Stimulated activated CD4-positive, alpha-beta T cell treated with anti-CD3 and anti-CD28 coated beads, TNF-alpha, amount 100 ng/mL, for 1 hour (primary cell): ENCODE measurements at places on chromosomes 5 and 9.

GRCh38 chr9:77960356-77961153, 71.1 kb downstream of the GNAQ start:
- no peak for DNase-seq

DNA sequence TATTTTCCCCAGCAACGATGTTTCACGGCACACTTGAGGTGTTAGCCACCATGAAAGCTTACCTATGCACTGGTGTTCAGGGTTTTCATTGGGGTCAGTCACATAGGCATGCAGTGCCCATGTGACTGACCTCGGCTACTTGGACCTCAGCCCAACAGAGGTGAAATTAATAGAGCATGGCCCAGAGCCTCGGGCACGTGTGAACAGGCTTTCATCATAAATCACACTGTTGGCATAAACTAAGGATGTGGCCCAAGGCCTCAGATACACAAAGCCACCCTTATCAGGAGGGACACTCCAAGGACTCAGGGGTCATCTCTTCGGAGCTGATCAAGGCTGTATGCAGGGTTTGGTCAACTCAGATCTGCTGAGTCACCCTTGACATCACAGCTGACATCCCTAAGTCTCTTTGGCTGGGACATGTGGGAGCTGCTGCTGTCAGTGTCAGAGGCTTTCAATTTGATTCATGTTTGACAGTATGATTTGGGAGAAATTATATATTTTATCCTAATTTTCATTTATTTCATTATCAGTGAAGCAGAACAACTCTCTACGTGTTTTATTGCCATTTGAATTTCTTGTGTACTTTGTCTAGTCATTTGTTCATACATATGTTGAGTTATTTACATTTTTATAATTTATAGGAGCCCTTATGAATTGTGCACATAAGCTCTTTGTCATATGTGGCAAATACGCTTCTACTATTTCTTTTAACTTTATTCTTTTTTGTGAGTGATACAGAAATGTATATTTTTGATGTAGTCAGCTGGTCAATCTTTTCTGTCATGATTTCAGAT, 59.7 kb upstream of the ANKRD33B start:
- DNase-seq = no peak

DNA sequence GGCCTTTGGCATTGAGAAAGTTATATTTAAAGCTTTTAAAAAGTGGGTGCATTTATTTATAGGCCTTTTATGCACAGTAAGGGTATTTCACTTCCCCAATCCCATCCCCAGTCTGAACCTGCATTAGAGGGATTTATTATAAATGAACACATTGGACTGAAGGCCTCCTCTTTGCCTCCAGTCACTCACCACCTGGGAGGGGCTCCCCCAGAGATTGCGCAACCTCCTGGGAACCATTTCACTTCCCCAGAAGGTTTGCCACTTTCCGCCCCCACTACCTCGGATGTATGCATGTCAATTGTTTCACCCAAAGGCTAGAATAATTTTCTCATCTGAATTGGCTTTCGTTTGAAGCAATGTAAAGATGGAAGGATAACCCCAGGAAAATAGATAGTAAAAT, 29.8 kb upstream of the VCAN start:
- DNase-seq = no peak

GRCh38 chr5:37198061-37198460, 51.1 kb downstream of the CPLANE1 start:
- DNase-seq = no peak

DNA sequence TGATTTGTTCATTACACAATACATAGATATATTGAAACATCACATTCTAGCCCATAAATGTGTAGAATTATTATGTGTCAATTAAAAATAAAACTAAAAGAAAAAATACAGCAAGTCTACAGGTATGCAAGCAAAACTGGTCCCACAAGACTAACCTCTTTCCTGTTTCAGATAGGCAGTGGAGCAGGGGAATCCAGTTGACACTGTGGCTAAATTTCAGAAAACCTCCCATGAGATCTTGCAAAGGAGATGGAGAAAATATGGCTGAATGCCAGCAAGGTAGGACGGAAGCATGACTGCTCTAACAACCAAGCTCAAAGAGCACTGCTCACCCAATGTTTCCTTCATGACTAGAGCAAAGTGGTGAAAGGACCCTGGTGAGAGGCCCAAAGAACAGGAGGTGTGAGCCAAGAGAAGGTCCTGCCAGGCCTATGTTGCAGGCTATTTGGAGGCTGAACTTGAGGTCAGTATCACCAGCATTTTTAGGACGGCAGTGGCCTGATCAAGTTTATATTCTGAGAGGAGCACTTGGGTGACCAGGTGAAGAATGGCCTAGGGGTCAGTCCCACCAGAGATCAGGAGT, 1.1 kb upstream of the SH3TC2 start:
- DNase-seq = no peak

- DNase-seq = no peak
These were observed 17.7 kb downstream of the MLLT3 start for GRCh38 chr9:20604562-20604961.

DNA sequence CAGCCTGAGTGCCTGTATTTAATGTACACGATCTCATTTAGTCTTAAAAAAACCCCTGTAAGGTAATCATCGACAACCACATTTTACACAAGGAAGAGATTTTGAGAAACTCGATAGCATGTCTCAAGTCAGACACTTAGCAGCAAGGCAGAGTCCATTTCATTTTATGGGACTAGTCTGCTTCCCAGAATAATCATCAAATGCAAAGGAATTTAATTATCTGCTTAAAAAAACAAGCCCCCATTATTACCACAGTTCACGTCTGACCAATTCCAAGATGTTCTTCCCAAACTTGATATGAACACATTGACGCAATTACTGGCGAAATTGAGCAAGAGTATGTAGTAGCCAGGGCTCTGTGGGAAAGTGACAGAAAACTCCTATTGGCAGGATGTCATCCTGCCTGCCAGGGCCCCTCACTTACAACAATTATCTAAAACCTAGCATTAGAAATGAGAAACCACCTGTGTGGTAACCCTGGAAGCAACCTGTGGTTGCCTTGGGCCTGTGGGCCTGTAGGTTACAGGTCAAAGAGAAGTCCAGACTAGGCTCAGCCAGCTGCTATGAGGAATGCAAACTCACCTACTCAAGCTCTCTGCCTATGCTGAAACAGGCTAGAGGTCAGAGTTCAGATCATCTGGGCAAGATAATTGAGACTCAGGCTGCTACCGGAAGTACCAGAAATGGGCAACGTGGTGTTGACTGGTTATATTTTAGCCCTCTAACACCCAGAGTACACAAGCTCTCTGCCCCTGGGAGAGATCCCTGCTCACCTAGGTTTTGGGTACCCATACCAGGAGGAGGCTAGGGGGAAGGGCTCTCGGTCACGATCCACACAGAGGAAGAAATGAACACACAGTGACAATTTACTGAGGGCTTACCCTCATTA, 1.6 kb downstream of the B4GALT1 start:
- no peak for DNase-seq

GRCh38 chr9:131402738-131403492, 9.0 kb downstream of the PRRC2B start:
- DNase-seq = no peak

DNA sequence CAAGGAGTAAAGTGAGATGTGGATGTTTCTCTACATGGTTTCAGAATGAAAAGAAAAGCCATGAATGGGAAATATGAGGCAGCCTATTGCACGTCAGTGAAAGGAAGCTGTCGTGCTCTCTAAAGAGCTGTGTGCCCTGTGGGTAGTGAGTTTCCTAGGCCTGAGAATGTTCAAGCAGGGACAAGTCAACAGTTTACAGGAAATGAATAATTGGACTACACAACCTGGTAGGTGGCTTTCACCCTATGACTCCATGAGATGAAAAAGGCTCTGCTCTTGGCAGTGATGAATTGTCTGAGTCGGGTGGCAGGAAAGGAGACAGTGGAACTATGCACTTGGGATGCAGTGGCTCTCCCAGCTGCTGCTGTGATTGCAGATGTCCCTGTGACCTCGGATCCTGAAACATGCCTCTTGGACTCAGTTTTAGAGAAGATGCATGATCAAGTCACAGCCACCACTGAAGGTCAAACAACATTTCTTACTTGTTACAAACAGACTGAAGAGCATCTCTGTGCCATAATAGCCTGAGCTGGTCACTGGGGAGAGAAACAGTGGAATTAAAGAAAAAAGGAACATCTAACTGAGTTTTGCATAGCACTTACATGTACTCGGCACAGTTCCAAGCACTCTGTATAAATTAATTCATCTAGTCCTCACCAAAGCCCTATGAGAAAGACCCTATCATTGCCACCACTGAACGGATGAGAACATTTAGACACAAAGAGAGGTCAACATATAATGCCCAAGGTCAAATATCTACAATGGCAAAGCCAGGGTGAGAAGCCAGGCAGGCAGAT, 293.7 kb downstream of the SPOCK1 start:
- no peak for DNase-seq

DNA sequence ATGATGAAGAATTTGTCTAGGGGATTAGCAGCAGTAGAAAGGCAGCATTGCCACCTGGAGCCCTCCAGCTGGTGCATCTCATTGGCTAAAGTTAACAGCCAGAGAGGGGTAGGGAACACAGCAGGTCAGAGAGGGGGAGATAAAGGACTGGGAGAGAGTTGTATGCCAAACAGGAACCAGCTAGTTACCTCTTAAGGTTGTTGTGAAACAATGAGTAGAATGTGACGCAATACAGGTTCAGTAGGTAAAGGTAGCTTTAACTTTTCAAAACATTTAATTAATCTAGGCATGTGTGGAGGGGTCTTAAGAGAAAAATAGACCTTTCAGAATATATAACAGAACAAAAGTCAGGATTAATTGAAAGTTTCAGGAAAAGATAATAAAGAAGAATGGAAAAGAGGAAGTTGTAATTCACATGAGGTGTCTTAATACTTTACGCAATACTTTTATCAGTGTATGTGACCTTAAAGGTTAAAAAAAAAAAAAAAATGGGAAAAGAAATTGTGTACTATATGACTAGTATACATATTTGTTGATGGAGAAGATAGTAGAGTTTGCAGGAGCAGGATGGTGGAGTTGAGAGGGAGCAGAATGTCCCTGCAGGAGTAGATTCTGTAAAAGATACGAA, 14.3 kb downstream of the FBXO38 start:
- no peak for DNase-seq

DNA sequence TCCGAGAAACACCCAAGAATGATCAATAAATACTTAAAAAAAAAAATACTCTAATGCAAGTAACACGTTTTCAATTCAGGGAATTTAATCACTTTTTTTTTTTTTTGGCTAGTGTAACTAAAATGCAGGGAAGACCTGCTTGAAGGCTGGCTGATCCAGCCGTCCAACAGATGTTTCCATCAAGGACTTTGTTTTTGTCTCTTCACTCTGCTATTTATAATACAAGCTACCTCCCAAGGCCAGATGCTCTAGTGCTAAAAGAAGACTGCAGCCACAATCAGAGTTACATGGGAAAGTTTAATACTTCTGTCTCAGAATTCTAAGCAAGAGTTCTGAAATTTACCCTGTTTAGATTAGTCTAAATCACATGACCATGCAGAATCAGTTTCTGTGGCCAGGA, 14.5 kb downstream of the TBCA start:
- no peak for DNase-seq

DNA sequence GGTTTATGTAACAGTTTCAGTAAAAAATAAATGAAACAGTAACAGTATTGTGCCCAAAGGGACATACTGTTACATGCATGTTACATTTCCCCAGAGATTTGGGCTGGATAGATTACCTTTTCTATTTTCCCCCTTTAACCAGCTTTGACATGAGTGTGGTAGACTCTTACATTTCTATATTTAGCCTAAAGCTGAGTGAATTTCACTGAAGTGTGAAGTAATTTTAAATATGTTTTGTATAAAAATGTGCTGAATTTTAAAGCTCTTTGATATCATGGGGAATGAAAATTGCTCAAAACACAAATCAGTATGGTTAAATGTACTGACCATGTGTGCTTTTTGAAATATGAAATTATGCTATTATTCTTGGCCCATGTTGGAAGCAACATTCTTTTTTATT, 122.3 kb upstream of the CDH10 start:
- DNase-seq = no peak

DNA sequence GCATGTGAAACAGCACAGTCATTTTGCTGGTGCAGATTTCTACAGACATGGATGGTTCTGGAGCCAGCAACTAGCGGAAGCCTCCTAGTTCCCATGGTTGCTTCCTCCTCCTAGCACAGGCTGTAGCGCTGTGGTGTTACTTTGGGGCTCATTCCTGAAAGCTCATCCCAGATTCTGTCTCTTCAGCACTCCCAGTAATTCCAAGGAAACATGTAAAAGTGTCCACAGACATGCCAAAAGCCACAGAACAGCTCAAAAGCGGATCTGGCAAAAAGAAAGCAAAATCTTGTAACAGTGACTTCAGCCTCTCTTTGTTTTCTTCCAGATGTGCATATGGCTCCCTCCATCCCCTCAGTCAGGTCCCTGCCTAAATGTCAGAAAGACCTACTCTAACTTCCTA, 144.1 kb downstream of the CEP120 start:
- DNase-seq = no peak

- no peak for DNase-seq
These were observed 82.9 kb downstream of the RXRA start for GRCh38 chr9:134408939-134409737.

DNA sequence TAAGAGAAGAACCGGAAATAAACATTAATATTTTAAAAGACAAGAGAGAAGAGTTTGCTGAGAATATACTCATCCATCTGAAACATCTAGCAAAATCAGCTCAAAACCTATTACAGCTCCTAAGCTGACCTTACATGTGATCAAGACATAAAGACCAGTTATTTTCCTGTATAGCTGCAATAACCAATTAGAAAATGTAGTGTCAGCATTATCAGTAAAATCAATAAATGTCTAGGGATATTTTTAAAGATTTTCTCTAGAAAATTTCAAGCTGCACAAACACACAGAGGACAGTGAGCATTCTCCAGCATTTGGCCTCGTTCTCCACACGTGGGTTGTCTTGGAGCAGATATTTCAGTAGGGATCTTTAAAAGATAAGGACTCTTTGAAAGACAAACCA, 127.6 kb upstream of the CACNA1B start:
- DNase-seq = no peak

DNA sequence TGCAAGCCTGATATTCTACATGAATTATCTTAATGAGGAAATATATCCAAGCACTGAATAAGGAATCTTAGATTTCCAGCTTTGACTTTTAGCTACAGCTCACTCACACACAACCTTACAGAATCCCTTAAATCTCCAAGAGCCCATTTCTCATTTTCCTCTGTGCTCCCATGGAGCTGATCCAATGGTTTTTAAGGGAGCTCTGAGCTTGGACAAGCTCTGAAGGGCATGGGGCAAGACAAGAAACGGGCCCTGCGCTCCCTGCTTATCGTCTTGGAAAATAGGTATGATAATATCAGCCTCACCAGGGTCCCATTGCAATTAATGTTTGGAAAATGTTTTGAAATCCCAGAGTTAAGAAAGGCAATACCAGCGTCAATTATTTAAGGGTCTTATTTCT, 1021.7 kb downstream of the NR2F1-AS1 start:
- DNase-seq = no peak

- DNase-seq = no peak
These were observed 4.5 kb downstream of the PRRX2 start for GRCh38 chr9:129669946-129670345.
